ENCODE measurements at places on chromosomes 16 and 17.

DNA sequence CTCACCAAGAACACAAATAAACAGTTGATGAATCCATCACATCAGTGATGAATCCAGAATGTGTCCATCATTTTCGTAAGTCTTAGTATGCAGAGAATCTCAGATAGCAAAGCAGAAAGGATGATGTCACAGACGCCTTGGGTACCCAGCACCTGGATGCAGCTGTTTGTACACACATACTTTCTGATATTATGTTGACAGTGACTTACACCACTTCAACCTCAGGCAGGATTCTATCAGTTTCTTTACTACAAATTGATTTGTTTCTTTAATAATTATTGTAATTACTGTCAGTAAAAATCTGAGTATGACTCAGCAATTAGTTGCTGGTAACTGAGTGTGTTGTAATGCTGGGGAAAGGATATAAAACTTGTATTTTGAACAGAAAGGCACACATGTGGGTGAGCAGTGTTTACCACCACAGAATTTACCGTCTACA, 159.8 kb downstream of the RPTOR start:
- no peak for DNase-seq

DNA sequence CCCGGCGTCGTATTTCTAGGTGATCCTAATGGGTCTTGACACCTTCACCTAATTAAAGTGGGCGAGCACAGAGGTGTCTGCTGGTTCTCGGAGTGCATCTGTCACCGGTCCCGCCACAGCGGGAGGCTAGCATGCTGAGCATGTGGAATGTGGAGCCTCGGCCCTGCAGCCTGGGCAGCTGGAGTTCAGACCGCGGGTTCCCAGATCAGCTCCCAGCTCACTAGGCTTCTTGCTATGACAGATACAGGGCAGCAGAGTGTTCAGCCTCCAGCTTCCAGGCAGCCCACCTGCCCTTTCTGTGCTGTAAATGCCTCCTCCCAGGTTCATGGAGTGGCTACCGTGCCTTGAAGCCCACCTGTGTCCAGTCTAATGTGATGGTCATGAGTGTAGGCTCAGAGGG, 166.7 kb downstream of the CPPED1 start:
- DNase-seq = no peak

GRCh38 chr16:84717484-84717883, 17.7 kb downstream of the USP10 start:
- DNase-seq = no peak

DNA sequence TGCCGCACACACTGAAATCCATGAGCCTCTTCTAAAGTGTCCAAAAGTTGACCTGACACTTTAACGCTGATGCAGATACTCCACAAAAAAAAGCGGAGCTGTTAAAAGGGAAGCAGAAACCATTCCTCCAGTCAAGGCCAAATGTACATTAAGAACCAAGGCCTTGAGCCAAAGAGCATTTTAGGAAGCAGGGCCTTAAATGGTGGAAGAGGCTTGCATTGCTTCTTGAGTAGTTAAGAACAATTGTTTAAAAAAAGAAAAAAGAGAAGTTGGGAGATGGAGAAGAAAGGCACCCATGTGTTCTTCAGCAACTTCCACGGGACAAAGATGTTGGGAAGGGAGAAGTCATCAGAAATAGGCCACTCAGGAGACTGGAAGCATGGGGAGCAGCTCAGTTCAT, 6.3 kb downstream of the ZFHX3 start:
- no peak for DNase-seq

- DNase-seq = no peak
These were observed 7.5 kb downstream of the TPSG1 start for GRCh38 chr16:1217526-1217925.

DNA sequence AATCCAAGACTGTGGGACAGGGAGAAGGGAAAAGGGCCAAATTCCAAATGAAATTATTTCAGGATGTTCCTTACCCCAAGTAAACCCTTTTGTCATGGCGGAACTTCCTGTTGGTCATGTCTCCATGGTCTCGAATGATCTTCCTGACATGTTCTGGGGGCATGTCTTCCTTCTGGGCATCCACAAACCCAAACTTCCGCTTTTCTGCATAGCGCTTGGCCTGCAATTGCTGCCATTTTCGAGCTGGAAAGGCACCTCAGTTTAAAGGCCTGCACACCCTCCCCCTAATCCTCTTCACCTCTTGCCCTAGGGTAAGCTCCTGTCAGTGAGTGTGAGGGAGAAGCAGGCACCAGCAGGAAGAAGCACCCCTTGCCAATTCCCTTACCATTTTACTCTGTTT, 1.2 kb downstream of the PRPF8 start:
- no peak for DNase-seq

DNA sequence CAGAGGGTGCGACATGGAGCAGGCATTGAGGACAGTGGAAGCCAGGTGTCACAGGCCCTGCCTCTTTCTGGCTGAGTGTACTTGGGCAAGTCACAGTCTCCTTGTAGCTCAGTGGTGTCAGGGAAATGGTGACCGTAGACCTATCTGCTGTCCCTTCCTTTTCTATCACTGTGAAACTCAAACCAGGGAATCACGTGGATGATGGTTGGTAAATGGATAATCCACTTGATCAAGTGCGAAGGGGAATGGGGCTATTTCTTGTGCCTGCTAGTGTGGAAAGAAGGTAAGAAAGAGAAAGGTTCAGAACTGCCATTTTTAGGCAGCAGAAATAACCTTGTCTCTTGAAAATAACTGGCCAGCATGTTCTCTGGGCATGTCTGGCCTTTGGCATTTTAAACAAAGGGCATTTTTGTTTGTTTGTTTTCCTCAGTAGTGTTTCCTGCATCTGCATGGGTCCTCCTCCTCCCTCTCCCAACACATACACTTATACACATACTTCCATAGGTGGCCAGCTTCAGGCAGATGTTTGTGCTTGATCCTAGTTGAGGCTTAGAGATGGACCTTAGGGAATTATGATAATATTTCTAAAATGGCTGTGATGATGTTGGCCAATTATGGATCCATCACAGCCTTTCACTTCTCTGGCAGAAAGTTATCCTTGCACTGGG, 7.1 kb downstream of the TBX4 start:
- no peak for DNase-seq

- no peak for DNase-seq
These were observed 21.0 kb downstream of the PRCD start for GRCh38 chr17:76560877-76561221.

DNA sequence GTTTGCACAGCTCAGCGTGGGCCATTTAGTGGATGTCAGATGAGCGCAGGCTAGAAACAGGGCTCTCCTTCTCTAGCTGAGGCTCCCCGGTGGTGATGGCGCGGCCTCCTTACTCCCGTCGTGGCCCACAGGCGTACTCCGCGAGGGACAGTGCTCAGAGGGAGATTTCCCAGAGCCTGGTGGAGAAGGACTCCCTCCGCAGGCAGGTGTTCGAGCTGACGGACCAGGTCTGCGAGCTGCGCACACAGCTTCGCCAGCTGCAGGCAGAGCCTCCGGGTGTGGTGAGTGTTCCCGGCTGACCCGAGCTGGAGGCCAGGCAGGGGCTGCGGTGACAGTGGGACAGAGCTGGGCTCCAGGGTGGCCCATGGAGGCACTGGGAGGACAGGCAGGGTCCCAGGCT, 21.4 kb downstream of the CARD14 start:
- no peak for DNase-seq

DNA sequence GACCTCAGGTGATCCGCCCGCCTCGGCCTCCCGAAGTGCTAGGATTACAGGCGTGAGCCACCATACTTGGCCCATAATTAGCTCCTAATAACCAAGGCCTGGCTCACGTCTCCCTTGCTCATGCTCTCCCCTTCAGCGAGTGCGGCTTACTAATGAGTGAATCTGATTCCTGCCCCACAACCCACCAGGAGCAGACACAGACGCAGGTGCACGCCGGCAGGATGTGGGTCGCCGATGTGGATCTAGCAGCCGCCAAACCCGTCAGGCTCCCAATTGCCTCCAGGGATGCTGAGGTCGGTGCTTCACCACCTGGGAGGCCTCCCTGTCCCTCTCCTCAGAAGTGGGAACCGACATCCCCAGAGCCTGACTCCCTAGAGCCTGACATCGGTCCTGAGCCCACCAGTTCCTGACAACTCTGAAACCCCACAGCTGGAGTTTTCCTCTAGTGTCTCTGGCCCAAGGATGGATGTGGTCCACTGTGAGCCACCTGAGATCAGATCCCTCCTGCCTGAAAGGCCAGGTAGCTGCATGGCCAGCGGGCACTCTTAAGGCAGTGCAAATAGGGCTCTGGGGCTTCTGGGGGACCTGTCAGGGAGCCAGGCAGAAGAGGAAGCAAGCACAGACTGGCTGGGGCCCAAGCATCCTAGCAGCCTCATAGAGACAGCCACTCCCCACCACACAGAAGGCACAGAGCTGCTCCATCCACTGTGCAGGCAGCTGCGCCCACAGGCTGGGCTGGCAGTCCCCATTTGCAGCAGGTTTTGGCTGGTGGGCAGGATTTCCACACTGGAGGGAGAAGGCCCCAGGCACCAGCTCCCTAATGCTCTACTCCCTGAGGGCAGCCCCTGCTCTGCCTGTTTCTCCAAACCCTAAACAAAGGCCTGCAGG, 10.8 kb downstream of the EXOC7 start:
- no peak for DNase-seq

DNA sequence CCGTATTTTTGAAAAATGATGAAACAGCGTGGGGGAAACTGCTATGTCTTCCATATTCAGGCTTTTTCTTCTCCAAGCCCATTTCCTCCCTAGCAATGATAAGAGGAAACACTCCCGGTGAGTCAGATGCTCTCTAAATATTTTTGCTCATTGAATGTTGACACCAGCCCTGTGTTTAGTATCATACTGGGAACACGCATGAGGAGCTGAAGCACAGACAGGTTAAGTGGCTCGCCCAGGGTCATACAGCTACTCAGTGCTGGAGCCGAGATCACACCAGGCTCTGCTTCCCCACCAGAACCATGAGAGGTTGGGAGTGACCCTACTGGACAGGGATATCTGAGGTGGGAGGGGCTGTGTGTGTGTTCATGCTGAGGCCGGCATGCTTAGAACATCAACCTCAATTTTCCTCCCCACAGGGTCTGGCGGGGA, 37.8 kb upstream of the ADGRG1 start:
- DNase-seq = no peak

GRCh38 chr16:46709469-46710005, 20.1 kb downstream of the ORC6 start:
- DNase-seq = no peak

- no peak for DNase-seq
These were observed 7.3 kb upstream of the RHOT2 start for GRCh38 chr16:660459-661183.

Data from stimulated activated CD4-positive, alpha-beta T cell treated with anti-CD3 and anti-CD28 coated beads, TNF-alpha, amount 100 ng/mL, for 4 hours (primary cell).